ENCODE measurements at places on chromosomes 13 and 19.

DNA sequence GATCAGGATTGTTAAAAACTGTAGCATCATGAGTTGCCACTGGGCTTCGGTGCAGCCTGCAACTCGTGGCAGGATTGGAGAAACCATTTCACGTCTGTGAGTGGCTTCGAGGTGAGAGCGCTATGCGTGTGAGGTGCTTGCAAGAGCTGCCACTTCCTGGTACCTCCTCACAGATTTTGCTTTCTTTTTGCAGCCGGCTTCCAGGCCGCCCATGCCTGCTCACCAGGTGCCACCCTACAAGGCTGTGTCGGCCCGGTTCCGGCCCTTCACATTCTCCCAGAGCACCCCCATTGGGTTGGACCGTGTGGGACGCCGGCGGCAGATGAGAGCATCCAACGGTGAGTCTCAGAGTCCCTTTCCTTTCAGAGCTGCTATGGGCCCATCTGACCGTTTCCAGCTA is 57.9 kb upstream of the C1QTNF9 start:
- peak; percentile 94 for DNase-seq

- DNase-seq, result no peak
These were observed 1627.0 kb upstream of the PCDH20 start for GRCh38 chr13:63042686-63043085.

DNA sequence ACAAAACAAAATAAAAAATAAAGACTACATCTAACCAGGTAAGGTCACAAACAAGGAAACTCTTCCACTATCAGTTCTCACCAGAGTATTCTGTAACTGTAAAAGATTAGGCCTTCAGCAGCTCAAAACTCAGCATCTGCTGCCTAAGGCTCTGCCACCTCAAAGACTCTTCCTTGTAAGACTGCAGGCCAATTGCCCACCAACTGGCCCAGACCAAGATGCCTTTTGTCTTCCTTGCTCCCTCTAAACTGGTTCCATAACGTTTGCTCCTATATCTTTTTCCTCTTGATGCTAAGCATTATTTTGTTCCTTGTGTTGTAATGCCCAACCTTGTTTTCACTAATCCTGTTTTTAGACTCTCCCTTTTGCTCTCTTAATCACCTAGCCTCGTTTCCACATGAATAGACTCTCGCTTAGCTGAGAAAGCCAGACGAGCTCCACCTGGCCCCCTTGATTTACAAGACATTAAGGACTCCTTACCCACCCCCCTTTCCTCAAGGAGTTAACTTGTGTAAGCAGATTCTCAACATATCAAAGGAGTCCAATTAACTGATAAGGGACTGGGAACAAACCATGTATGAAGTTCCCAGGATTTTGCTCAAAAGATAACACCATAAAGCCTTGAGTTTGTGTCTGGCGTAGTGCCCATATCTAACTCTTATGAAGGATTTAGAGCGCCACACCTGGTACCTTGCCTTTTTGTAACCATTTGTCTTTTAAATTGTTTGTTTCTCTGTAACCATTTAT is 1.5 kb downstream of the ZNF814 start:
- no peak for DNase-seq

DNA sequence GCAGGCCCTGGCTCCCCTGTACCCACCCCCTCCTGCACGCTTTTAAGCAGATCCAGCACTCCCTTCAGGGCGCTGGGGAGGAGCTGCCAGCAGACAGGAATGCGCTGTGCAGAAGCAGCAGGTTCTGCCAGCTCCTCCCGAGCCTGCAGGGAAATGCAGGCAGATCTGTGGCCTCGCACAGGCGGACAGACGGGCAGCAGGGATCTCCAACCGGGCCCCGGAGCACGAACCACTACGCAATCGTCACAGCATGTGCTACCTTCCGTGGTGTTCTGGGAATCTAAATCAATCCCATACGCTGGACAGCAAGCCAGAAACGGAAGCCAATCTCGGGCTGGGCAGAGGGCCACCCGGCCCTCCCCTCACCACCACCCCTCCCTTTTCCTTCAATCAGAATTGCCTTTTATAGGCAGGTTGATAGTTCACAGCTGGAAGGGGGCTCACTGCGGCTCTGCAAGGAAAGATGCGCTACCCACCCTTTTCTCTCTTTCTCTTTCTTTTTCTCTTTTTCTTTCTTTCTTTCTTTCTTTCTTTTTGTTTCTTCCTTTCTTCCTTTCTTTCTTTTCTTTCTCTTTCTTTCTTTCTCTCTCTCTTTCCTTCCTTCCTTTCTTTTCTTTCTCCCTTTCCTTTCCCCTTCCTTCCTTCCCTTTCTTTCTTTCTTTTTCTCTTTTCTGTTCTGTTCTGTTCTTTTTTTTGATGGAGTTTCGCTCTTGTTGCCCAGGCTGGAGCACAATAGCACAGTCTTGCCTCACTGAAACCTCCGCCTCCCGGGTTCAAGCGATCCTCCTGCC is 99.9 kb downstream of the GNG7 start:
- no peak for DNase-seq

- DNase-seq, result no peak
These were observed 96.7 kb upstream of the CLDN10 start for GRCh38 chr13:95455782-95456181.

- DNase-seq, result peak; percentile 82
These were observed 60.9 kb upstream of the MED4 start for GRCh38 chr13:48155848-48156247.

GRCh38 chr13:111210544-111211469 is 95.7 kb downstream of the ARHGEF7 start:
- DNase-seq, result no peak

- DNase-seq, result no peak
These were observed 189.9 kb downstream of the DACH1 start for GRCh38 chr13:71677124-71677523.

- no peak for DNase-seq
These were observed 157.1 kb upstream of the SPRY2 start for GRCh38 chr13:80497978-80498377.

DNA sequence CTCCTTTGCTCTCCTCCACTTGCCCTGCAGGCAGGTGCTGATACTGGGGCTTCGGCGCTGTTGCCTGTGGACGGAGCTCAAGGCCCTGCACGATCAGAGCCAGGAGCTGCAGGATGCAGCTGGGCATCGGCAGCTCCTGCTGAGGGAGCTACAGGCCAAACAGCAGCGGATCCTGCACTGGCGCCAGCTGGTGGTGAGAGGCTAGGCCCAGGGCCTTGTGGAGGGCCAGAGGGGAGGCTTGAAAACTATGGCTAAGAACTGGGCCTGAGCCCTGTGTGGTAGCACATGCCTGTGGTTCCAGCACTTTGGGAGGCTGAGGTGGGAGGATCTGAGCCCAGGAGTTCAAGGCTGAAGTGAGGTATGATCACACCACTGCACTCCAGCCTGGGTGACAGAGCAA is 6.3 kb downstream of the HAUS5 start:
- no peak for DNase-seq

DNA sequence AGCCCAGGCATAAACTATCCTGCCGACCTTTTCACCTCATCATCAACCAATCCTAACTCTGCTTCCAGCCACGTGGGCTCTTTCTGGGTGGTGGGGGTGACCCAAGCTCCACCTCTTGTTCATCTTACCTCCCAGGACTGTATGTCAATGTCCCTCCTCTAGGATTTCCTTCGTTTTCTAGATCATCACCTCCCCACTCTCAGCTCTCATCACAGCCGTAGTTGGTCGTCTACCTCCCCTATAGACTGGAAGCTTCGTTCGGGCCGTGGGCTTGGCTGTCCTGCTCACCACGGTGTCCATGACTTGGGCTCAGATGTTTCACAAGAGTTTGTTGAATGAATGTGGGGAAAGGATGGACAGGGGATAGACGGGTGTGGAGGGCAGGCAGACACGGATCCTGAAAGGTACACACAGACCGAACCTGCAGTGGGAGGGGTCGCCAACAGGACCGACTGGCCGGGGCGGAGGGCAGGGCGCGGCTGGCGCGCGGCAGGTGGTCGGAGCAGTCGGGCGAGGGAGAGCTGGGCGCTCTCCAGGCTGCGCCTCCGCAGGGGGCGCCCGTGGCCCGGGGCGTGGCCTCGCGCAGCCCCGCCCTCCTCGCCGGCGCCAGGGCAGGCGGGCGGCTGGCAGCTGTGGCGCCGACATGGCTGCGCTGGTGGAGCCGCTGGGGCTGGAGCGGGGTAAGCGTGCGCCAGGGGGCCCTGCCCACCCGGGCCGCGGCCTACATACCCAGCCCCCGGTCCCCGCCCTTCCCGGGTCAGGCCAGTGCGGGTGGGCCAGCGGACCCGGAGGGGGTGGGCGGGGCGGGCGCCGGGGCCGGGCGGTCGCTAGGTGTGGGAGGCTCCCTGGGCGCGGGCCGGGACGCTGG is at the start of gene LIN7B:
Gene LIN7B (plus strand): TSS at position 609 of the 868 bp plus-strand sequence. CDS start 35 bp downstream, at position 644.
- peak; percentile 83 for DNase-seq

DNA sequence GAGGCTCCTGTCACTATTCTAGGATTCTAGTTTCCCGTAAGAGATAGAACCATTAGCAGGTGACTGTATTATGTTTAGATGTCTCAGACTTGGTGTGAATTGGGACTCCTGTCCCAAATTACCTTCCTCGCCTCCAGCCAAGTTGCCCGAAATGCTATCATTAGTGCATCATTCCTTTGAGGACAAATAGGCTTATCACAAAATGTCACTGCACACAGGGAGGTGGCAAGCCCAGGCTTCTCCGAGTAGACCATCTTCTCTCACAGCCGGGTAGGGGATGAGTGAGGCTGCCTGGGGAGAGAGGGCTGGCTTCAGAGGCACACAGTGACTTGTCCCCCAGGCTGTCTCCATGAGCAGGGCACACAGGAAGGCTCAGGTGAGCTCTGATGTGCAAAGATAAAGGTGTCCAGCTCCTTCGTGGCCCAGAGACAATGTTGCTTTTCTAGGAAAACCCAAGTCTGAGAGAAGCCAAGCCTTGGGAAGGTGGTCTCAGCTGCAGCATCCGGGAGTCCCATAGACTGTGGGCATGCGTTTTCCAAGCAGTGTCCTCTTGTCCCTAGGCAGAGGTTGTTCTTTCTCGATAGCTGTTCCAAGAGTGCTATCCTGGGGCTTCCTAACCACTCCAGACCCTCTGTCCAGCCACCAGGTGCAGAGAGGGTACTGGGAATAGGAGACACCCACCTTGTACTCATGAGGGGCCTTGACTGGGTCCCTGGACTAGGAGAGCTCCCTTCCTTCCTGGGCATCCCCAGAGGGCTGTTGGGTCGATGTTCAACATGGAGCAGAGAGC is 163.1 kb upstream of the TSHZ3 start:
- no peak for DNase-seq
